ENCODE measurements at places on chromosomes 3 and 15.

DNA sequence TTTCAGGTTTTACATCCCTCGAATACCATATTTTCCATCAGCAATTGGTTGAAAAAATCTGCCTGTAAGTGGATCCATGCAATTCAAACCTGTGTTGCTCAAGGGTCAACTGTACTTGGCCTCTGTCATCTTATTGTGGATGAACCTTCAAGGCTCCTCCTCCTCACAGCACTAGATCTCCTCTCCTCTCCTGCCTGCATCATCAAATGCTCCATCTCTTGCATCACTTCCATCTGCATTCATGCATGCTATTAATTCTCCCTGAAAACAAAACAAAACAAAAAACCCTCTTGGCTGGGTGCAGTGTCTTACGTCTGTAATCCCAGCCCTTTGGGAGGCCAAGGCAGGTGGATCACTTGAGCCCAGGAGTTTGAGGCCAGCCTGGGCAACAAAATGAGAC is 10.1 kb downstream of the BCL2L10 start:
- no peaks in the 10 kb centered on the region for H3K36me3 ChIP-seq
- H3K4me3 ChIP-seq = no peak overlapping the region
- DNase-seq = no peak
- H3K27me3 ChIP-seq = no peaks in the 10 kb centered on the region

- no peaks in the 10 kb centered on the region for H3K27me3 ChIP-seq
- DNase-seq = no peak
- no peak overlapping the region for H3K27ac ChIP-seq
- no peak overlapping the region for H3K4me3 ChIP-seq
- H3K4me1 ChIP-seq = no peaks in the 10 kb centered on the region
Measured at GRCh38 chr15:46525984-46526725, 891.3 kb downstream of the SQOR start.

DNA sequence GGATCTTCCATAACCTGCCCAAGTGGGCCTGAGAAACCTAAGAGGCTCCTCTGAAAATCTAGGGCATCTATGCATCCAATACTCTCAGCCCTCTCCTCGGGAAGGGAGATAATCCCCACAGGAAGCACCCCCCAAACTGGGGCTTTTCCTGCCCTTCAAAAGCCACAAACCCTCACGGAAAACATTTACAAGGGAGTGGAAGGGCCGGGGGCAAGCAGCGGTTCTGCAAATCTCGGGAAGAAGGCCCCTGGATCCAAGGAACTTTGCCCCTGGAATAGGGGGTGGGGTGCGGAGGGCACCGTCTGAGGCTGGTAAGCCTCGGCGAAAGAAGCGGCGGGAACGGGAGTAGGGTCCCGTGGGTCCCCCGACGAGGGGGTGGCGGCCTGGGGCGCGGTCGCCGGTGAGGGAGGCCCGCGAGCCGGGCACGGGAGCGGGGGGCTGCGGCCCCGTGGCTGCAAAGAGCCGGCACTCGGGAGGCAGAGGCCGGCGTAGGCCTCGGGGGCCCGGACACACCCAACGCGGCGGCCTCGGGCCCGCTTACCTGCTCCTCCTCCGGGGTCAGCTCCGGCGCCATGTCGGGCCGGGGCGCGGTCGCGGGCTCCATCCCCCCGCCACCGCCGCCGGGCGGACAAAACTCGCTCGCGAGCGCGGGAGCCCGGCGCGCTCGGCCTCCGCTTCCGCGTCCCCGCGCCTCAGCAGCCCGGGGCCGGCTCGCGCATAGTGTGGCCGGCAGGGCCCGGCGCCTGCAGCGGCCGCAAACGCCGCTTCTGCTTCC is 755 bp downstream of the PTPN9 start:
- no peak for DNase-seq
- no peaks in the 10 kb centered on the region for H3K27me3 ChIP-seq
- H3K36me3 ChIP-seq = no peaks in the 10 kb centered on the region

DNA sequence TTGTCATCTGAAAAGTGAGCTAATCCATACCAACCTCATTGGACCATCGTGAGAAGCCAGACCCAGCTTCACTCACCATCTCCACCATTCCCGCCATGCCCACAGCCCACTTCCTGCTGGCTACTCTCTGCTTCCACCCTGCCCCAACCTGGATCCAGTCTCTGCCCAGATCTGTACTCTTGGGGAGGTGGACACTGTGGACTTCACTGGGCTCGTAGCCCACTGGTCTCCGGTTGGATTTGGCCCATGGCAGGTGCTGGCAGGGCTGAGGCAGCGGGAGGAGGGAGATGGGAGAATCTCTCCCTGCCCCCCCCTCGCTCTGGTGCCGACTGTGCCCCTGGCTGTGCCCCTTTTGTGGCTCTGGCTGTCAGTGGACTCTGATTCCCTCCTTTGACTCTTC is 193.8 kb downstream of the ABHD5 start:
- no peak overlapping the region for H3K4me3 ChIP-seq
- H3K27ac ChIP-seq = no peak overlapping the region
- no peaks in the 10 kb centered on the region for H3K27me3 ChIP-seq
- no peaks in the 10 kb centered on the region for H3K36me3 ChIP-seq

GRCh38 chr15:44137750-44138149 is 57.3 kb downstream of the FRMD5 start:
- no peak overlapping the region for H3K4me3 ChIP-seq
- H3K27ac ChIP-seq = no peak overlapping the region
- H3K4me1 ChIP-seq = no peaks in the 10 kb centered on the region
- H3K36me3 ChIP-seq = no peaks in the 10 kb centered on the region

Data from H1 (cell line).